ENCODE measurements at places on chromosomes 16 and 17.
A peak's percentile ranks its signal among the peaks of the same experiment; 100 is the strongest.

DNA sequence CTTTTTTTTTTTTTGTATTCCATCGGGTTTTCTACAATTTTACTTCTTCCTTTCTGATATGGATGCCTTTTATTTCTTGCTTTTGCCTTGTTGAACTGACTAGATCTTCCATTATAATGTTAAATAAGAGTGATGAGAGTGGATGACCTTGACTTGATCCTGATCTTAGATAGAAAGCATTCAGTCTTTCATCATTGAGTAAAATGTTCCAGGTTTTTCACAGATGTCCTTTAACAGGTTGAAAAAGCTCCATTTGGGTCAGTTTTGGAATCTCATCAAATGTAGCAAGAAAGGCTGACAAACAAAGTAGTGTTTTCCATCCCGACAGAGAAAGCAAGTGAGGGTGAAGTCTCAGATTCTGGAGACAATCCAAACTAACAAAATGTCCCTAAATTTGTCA lies 27.2 kb upstream of the WIPI1 start:
- no peak for DNase-seq

DNA sequence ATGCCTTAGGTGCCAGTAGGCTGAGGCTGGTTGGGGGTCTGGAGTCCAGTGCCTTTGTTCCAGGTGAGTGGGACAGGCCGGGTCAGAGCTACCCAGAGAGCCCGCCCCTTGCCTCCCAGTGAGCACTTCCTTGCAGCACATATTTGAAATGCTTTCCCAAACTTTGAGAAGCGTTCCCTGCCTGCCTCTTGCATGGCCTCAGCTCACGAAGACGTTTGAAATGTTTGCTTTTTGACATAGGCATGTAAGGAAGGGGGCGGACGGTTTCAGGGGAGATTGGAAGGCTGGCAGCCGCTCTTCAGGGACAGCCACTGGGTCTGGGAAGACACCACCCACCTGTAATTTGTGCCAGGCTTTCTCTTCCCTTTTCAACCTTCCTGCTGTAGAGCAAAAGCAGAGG lies 5.1 kb upstream of the FOXL1 start:
- DNase-seq, result peak; percentile 78

GRCh38 chr17:57662644-57663308 lies 82.3 kb downstream of the CCDC182 start:
- DNase-seq, result peak; percentile 99

DNA sequence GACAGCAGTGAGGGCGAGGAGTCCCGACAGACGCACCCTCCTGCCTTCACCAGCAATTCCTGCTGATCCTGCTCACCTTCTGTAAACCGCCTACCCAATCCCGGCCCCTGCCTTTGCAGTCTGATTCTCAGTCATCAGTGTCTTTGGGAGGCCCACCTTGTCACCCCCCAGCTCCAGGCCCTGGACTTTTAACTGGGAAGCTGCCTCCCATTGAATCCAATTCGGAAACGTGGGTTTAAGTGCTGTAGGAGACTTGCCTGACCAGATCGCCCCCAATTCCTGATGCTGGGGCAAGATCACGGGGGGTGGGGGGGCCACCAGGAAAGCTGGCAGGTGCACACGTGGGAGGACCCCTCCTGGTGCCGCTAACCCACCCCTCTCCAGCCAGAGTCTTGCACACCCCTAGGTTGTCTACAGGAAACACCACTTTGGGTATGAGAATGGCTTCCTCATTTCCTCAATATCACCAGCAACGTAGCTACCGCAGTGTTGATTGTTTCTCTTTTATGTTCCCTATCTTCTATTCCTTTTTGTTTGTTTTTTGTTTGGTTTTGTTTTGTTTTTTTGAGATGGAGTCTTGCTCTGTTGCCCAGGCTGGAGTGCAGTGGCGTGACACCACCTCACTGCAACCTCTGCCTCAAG lies 46.6 kb upstream of the CMIP start:
- DNase-seq, result no peak

DNA sequence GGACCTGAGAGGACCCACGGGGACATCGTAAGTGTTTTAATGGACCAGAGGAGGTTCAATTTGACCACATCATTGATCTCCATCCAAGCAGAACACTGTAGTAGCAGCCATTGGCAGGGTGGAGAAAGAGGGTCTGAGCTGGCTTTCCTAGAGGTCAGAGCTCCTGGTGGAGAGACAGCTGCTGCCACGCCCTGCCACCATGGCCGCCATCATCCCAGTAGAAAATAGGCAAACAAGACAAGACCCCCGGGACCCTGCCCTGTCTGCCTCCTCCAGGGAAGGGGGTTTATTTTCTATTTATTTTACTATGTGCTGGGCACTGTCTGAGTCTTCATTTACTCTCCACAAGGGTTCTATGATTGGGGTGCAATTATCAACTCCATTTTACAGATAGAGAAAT lies 11.4 kb upstream of the ITGA3 start:
- no peak for DNase-seq

DNA sequence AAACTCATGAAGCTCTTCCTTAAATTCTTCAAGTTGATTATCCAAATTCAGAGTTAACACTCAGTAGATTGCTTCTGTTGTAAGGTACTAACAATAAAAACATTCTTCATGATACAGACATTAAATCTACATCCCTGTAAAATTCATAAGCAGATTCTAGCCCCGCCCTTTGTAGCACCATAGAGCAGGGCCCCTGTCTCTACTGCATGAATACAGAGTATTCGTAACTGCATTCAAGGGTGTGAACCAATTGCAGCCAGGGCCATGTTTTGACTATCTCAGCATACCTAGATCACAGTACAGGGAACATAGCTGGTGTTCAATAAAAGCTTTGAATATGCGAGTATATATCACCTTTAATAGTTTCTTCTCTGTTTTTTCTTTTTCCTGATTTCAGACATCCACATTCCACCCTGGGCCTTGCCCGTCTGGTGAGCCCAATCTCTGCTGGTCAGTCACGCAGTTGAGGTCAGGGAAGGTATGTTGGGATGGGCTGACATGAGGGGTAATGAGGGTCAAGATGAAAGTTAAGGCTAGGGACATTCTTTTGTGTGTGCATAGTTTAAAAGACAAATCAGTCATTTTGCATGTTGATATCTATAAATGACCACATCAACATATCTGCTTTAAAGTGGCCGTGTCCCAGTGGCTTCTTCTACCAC lies 33.0 kb downstream of the KCNJ16 start:
- DNase-seq, result no peak

DNA sequence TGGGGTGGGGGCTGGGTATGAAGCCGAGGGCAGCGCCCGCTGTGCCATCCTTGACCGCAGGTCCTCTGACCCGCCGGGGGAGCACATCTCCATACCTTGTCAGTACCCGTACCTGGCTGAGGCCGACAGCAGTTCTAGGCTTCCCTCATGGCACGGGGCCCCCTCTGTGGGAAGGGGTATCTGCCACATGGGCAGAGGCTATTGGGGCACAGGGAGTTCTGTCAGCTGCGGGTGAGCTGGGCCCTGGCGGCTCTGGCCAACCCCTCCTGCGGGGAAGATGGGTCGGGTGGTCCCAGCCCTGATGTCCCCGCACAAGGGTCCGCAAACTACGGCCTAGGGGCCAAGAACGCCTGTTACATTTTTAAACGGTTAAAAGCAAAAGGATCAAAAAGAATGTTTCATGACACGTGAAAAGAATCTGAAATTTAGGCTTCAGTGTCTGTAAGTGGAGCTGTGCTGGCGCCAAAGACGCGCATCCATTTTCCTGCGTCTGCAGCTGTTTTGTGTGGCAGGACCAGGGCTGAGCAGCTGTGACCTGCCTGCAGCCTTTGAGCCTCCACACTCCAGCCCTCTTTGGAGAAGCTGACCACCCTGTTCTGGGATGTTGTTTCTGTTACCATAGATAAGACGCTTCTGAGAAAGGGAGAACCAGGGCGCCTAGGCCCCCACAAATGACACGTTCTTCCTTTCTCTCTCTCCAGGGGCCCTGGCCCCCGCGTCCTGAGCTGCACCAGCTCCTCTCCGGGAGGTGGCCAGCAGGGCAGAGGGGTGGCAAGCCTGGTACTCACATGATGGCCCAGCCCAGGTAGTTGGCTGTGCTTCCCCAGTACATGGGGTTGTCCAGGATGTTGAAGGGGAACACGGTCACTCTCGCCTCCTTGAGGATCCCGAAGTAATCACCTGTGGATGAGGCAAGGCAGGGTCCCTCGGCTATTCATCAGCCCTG lies 12.7 kb upstream of the RASD1 start:
- DNase-seq, result no peak

GRCh38 chr17:9928601-9929333 lies 23.7 kb upstream of the RCVRN start:
- peak; percentile 74 for DNase-seq

GRCh38 chr17:29162082-29162908 lies 17.9 kb downstream of the MYO18A start:
- no peak for DNase-seq

- peak; percentile 61 for DNase-seq
Observed at GRCh38 chr17:16352303-16352666, 984 bp downstream of the CENPV start.

- DNase-seq, result no peak
Observed at GRCh38 chr17:72432881-72433280, 312.1 kb downstream of the SOX9 start.

DNA sequence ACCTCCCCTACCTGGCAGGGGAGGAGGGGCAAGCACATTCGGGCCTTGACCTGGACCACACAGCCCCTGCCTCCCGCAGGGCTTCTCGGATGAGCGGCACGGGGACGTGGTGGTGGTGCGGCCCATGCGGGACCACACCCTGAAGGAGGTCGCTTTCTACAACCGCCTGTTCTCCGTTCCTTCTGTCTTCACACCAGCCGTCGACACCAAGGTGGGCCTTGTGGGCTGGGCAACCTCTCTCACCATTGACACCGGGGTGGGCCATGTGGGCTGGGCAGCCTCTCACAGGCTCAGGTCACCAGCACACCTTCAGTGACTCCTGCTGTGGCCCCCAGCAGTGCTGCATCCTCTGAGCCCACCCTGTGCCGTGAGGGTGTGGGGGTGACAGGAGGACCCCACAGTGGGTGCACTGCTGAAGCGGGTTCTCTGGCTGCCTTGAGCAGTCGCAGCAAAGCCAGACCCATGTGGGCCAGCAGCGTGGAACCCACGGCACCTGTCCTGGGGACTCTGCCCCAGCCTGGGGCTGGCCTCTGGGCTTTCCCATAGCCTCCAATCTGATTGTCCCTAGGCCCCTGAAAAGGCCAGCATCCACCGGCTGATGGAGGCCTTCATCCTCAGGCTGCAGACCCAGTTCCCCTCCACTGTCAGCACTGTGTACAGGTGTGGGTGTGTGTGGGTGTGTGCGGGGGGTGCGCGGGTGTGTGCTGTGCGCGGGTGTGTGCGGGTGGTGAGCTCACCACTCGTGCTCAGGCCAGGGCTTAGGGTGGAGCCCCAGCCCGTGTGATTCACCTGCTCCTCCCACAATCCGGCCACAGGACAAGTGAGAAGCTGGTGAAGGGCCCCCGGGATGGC lies 7.5 kb downstream of the CTU2 start:
- no peak for DNase-seq

DNA sequence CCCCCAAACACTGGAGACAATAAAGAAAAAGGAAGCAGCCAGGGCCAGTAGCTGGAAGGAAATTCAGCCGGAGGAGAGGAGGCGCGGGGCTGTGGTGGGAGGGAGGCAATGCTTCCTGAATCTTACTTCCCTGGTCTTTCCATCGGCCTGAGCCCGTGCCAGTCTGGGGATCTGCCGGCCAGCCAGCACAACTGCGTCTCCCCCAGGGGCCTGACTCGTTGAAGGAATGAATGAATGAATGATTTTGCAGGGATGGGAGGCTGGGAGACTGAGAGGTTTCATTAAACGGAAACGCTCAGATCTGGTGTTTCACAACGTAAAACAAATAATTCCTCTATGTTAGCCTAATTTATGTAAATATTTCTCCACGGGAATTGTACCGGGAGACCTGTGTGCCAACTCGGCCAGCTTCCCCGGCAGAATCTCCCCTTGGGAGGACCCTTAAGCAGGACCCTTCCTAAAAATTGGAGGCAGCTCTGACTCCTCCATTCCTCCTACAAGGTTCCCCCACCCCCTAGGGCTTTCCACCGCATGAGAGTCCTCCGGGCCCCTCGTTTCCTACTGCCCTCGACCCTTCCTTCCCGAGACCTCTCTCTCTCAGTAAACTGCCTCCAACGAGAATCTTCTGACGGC lies 1.3 kb upstream of the BAIAP2 start:
- no peak for DNase-seq

GRCh38 chr16:14150796-14151195 lies 79.7 kb downstream of the MRTFB start:
- DNase-seq, result no peak

- no peak for DNase-seq
Observed at GRCh38 chr16:66751053-66751302, 431 bp downstream of the DYNC1LI2 start.

DNA sequence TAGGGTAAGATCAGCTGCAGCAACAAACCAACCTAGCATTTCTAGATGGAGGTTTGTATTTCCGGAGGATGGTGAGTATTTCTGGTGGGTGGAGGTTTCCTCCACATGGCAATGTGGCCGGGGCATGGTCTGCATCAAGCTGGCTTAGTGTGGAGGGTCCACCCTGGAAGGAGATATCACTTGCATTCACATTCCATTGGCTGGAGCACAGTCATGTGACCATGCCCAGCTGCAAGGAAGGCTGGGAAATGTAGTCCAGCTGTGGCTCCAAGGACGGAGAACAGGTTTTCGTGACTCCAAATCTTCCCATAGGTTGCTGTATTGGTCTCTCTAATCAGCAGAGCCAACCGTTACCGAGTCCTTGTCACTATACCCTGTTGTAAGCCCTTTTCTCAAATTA lies 68.7 kb downstream of the RAI1 start:
- peak; percentile 47 for DNase-seq

DNA sequence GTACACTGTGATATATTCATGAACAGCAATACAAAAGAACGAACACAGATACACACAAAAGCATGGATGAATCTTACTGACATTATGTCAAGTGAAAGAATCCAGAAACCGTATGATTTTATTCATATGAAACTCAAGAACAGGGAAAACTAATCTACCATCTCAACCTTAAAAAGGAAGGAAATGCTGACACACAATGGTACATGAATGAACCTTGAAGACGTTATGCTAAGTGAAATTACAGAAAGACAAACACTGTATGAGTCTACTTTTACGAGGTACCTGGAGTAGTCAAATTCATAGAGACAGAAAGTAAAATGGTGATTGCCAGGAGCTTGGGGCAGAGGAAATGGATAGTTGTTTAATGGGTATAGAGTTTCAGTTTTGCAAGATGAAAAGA lies 8.7 kb upstream of the PRKCB start:
- DNase-seq, result no peak
